A549 (cell line): ENCODE measurements at places on chromosomes 6 and 20.

GRCh38 chr20:50213531-50214106, 23.0 kb downstream of the CEBPB start:
- no peak for DNase-seq

DNA sequence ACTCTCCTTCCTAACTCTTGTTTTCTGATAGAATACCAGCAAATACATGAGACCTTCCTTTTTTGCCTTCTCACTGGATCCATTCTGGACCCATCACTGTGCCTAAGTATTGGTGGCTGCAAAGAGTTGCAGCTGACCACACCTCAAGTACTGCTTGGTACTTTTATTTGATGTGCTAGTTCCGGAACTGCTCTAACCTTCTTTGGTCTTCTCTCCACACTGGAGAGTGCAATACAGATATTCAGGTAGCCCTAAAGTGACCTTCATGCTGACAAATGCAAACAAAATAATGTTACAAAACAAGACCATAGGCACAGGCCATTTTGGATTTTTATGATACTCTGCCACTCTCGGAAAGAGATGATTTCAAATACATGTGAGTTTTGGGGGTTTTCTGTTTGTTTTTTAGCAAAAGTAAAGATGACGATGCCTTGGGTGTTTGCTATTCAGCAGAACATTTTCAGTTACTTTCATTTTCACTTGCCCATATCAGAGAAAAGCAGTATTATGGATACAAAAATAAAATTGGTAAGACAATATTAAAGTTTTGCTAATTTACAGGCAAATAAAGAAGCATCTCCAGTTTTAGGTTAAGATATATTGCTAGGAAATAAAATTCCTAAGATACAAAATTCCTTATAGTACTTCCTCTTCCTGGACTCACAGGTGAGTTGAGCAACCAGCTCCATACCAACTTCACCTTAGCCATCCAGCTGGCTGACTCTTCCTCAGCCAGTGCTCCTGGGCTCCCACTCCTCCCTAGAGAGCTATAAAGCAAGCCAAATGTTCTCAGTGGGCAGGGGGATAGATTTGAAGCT, 42.0 kb downstream of the PTPRK start:
- no peak for DNase-seq

- no peak for DNase-seq
Observed at GRCh38 chr6:144140867-144141266, 9.4 kb upstream of the STX11 start.

DNA sequence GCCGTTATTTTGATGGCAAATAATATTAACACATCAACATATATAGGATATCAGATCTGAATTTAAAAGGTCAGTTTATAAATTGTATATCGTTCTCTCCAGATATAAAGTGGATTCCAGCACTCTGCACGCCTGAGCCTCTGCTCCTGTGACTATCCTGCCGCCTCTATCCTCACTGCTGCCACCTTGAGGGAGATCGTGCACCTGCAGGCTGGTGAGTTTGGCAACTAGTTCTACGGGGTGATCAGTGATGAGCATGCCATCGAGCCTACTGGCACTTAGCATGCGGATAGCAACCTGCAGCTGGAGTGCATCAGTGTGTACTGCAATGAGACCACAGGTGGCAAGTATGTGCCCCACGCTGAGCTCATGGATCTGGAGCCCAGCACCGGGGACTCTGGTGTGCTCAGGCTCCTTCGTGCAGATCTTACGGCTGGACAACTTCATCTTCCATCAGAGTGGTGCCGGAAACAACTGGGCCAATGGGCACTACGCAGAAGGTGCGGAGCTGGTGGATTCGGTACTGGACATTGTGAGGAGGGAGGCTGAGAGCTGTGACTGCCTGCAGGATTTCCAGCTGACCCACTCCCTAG, 84.9 kb downstream of the FBXO5 start:
- peak; percentile 49 for DNase-seq

DNA sequence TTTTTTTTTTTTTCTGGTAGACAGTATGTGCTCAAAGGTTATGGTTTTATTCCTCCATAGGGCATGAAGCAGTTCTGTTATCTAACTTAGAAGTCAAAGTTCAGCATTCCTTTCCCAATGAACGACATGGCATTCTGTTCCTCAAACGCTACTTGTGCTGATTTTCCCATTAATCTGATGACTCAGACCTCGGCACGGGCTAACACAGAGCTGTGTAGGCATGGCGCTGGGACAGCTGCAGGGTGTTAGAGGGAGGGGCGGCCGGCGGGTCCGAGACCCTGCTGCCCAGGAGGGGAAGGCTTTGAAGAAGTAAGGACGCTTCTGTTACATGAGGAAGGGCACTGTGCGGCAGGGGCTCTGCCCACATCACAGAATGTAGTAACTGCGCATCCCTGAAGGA, 93.6 kb upstream of the AGPAT4 start:
- DNase-seq, result no peak

GRCh38 chr6:71349395-71349794, 60.8 kb downstream of the OGFRL1 start:
- peak; percentile 26 for DNase-seq

GRCh38 chr6:4186385-4186784, 51.0 kb upstream of the ECI2 start:
- no peak for DNase-seq

DNA sequence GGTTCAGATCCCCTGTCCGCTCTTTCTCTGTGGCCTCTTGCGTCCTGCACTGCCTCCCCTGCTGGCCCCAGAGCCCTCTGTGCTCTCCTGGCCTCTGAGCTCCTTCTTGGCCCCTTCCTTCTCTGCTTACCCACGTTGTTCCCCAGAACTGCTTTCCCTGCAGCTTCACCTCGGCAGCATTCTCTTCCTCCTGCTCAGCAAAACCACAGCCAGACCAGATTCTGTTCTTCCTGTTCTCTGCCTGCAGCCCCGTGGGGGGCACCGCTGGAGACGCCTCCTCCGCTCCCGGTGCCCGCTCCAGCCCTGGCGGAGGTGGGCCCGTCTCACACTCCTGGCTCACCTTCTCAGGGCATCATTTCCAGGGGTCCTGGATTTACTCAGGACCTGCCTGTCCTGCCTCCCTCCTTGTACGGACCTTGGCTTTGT, 59.7 kb downstream of the TCP11 start:
- no peak for DNase-seq

DNA sequence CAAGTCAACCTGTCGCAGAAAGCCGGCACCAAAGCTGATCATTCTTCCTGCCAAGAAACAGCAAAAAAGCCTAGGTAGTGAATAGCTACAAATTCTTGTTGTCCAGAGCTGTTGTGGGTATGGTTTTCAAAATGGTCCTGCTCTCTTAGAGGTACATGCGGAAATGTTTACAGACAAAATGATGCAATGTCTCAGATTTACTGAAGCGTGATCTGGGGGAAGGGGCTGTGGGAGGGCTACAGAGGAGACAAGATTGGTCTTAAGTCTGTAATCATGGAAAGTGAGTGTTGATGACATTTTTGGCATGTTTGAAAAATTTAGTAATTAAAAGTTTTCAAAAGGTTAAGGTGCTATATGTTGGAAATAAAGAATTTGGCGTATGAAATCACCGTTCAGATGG, 6.2 kb downstream of the NTSR1 start:
- DNase-seq, result no peak

DNA sequence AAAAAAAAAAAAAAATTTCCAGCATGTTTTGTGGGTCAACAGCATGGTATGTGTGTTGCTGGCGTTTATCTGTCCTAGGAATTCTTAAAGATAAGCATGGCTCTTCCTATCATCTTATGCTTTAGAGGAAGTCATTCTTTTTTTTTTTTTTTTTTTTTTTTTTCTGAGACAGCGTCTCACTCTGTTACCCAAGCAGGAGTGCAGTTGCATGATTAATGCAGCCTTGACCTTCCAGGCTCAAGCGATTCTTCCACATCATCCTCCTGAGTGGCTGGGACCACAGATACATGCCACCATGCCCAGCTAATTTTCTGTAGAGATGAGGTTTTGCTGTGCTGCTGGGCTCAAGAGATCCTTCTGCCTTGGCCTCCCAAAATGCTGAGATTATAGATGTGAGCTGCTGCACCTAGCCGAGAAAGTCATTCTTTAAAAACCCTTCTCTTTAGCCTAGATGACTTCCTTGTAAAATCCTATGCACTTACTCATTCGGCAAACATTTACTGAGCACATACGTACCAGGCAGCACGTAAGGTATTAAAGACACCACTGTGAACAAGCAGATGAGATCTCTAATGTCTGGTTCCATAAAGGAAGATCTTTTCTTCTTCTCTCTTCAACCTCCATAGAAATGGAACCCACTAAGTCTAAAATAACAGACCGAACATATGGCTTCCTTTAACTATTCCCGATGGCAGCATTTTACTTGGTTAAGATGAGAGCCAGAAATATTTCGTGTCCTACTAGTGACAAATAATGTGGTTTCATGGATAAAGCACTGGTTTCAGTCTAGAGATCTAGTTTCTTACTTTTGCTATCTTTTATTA, 122.4 kb downstream of the RIN2 start:
- peak; percentile 97 for DNase-seq

DNA sequence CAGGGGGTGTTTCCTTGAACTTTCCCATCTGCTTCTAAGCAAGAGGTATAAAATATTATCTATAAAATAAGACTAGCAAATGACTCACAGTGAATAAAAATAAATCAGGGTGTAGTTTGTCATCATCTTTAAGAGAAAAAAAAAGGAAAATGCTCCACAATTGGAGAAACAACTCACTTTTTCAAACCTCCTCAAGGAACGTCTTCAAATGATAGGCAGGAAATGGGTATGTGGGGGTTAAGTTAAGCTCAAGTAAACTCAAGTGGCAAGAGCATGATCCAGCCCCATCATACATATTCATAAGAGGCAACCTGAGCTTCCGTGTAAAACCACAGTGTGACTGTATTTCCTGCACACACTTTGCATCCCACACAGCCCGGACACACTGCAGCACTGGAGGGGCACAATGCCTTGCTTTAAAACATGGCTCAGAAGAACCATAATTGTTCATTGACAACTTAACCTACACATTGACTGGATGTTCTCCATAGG, 58.5 kb upstream of the CEP85L start:
- DNase-seq, result no peak

GRCh38 chr20:19748681-19749080, 9.4 kb upstream of the RIN2 start:
- no peak for DNase-seq

- DNase-seq, result peak; percentile 55
Observed at GRCh38 chr6:37705239-37706051, 7.8 kb upstream of the MDGA1 start.

GRCh38 chr6:118649918-118650581, 1.3 kb downstream of the CEP85L start:
- no peak for DNase-seq
